ENCODE measurements at places on chromosomes 16 and 17.

DNA sequence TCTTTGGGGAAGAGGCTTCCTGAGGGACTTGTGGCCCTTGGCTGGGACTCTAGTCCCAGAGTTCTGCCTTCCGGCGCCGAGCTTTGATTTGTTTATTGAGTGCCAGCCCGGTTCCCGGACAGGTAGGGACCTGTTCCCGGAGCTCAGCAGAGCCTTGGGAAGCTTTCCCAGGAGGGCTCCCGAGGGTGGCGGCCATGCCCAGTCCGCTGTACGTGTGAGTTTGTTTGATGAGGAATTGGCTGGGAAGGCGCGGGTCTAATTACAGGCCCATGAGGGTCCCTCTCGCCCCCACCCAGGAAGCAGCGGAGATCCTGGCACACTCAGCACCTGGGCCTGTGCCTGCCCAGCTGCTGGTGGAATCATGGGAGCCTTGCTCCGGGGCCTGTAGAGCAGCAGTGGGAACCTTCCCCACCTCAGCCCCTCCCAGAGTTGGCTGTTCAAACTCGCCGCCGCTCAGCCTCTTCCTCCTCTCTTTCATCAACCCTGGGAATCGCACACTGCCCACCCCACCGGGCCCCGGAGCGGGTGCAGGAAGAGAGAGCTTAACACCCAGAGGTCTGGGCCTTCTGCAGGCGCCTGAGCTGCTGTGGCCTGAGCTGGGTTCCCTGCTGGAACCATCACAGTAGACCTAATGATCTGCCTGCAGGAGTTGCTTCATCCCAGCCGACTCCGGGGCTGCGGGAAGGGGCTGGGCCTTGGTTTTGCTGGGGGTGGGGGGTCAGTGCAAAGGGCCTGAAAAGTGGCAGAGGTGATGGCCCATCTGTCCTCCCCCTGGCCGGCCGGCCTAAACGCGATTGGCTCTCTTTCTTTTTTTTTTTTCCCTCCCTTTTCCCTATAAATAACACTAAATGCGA, 313.7 kb downstream of the SEC14L1 start:
- DNase-seq = no peak

DNA sequence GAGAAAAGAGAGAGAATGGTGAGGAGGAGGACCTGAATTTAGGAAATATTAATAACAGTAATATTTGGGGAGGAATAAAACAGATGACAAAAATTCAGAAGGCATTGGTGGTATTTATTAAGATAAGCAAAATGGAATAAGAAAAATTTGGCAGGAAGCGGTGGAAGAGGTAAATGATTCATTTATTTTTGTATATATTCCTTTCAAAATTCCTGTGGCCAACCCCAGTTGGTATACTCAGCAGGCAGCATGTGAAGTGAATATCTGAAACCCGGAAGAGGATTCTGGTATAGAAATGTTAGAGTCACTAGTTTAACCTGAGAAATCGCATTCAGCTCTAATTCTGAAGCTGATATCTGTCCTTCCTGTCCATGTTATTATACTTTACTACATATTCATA, 792.0 kb downstream of the KCNJ2 start:
- DNase-seq = no peak

DNA sequence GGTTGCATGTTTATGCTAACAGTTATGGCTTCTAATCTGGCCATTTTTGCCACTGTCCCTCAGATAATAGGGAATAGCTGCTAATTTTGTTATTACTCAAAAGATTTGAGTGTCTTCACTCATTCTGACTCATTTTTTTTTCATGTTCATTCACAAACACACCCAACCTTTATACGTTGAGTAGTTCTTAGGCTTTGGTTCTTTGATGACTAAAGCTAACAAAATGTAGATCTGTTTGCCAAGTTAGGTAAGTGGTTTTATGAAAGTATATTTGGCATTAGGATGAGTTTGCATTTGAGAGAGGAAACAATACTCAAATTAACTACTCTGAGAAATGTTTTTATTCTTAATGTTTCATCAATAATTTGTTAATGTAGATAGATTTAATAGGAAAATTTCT, 3.6 kb downstream of the MAP2K4 start:
- no peak for DNase-seq

DNA sequence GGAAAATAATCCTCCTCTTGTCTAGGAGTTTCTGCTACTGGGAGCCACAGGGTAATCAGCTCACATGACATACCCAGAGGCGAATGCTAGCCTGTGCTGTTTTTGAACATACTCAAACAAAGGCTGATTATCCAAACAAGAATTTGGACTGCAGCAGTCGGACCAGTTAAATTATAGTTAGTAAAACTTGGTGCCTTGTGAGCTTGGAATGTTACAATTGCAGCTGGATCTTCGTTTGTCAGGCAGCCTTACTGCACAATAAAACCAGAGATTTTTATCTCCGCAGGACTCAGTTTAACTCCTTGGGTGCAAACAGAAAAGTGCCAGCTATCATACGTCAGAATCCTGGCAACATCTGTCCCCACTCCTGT, 163.8 kb upstream of the TBX2 start:
- DNase-seq = no peak

GRCh38 chr17:38925263-38925995, at the start of gene LASP1NB:
Gene LASP1NB (plus strand): TSS chr17:38925614.
- DNase-seq = peak; percentile 53

DNA sequence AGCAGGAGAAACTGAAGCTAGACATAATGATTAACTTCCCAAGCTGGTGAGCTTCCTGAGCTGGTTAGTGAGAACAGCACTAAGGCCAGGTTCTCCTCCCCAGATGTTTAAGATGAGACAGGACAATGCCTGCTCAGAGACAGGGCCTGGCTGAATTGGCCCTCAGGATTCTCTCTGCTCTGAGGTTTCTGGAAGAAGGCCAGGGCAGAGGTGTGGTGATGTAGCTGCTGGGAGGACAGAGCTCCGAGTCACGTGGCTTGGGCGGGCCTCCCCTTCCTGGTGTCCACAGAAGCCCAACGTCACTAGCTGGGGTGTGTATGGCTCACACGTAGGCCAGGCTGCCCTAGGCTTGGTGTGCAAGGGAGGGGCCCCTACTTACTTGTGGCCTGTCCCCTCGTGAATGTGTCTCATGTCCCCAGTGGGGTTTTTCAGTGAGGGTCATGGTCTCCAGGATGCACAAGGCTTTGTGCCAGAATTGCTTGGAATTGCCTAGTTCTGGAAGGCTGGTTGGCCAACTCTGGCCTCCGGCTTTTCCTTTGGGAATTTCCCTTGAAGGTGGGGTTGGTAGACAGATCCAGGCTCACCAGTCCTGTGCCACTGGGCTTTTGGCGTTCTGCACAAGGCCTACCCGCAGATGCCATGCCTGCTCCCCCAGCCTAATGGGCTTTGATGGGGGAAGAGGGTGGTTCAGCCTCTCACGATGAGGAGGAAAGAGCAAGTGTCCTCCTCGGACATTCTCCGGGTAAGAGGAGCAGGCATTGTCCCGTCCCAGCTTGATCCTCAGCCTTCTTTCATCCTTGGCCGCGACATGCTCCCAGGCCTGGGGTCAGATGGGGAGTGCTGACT, 3.4 kb downstream of the NOD2 start:
- peak; percentile 43 for DNase-seq

GRCh38 chr16:47113130-47113529, 30.6 kb downstream of the NETO2 start:
- no peak for DNase-seq

DNA sequence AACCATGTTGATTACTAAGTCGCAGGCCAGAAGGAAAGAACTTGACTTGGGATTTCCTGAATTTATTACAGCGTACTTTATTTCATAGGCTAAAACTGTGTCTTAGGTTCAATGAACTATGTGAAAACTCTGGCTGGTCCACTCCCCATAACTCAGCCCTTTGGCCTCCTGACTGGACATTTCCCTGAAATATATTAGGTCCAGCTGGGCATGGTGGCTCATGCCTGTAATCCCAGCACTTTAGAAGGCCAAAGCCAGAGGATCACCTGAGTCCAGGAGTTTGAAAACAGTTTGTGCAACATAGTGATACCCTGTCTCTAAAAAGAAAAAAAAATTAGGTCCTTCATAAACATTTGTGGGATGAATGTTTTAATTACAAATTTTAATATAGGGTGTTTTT, 97.0 kb downstream of the CYLD start:
- no peak for DNase-seq

DNA sequence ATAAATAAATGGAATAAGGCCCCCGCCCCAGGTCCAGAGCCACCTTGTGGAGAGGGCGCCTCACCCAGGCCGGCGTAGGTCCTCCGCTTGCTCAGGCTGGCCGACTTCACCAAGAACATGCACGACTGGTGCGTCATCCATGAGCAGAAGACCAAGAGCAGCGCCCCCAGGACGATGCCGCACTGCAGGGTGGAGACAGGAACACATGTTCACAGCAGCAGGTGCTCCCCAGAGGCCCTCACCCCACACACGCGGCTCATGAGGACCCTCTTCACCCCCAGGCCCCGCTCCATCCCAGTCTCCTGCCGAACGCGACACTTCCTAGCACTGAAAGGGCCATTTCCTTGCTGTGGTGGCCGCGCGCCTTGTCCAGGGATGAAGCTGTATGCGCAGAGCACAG, 5.5 kb downstream of the SLC38A10 start:
- DNase-seq = no peak

- DNase-seq = no peak
Observed at GRCh38 chr16:86823125-86823524, 244.8 kb downstream of the FOXL1 start.

DNA sequence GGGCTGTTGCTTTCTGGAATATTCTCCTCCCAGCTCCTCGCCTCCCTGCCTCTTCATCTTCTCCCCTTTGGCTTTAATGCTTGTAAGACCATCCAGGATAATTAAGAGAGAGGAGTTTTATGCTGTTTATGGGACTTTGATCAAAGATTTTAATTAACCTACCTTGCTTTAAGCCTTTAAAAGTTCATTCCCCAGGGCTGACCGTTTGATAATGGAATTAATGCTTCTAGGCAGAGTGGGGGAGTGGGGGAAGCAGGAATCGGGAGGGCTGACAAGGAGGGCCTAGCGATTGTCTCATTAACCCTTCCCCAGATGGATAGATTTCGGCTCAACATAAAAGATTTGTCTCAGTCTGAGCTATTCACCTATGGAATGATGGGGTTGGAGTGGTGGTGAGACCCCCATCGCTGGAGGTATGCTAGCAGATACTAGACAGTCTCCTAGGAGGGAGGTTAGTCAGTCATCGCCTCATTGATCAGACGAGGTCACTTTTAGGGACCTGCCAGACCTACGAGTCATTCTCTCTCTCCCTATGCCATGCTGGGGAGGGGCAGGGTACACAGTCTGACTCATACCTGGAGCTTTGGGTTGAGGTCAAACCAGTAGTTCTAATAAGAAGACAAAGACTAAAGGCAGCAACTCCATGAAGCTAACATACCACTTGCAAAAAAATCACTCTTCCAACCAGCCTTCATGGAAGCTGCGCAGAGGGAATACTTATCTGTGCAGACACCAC, 236.6 kb upstream of the NLRP1 start:
- no peak for DNase-seq

- DNase-seq = peak; percentile 23
Observed at GRCh38 chr17:50501054-50501453, 7.2 kb upstream of the MYCBPAP start.

DNA sequence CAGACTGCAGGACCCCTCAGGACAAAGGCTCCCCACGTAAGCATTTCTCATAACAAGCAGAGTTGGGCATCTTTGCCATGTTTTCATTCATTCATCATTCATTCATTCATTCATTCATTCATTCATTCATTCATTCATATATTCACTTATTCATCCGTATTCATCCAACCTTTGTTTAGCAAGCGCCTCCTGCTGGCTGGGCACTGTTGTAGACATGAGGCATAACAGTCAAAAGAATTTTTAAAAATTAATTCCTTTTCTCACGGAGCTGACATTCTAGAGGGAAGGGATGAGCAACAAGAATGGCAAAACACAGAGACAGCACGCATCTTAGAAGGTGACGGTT, 351.7 kb upstream of the TNRC6C start:
- DNase-seq = no peak

- DNase-seq = no peak
Observed at GRCh38 chr16:47713225-47713595, 252.1 kb downstream of the PHKB start.

DNA sequence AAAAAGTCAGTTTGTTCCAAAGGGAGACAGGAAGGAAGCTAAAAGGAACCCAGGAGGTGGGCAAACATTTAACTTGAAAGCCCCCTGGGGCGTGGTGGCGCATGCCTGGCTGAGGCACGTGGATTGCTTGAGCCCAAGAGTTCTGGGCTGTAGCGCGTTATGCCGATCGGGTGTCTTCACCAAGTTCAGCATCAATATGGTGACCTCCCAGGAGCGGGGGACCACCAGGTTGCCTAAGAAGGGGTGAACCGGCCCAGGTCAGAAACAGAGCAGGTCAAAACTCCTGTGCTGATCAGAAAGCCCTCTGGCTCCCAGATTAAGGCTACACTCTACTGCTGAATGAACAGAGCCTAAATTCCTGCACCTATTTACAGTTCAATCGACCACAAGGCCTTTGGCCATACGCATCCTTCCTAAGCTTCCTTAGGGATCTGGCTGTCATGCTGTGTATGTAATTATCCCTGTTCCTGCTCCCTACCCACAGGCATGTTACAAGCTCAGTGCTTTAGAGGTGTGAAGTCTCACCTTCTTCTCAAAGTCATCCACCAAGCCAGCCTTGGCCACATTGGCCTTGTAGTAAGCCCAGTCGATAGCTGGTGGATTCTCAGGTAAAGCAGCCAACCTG, 5.0 kb downstream of the ATP5PD start:
- no peak for DNase-seq

GRCh38 chr17:76492123-76492988, 8.9 kb downstream of the RHBDF2 start:
- no peak for DNase-seq

DNA sequence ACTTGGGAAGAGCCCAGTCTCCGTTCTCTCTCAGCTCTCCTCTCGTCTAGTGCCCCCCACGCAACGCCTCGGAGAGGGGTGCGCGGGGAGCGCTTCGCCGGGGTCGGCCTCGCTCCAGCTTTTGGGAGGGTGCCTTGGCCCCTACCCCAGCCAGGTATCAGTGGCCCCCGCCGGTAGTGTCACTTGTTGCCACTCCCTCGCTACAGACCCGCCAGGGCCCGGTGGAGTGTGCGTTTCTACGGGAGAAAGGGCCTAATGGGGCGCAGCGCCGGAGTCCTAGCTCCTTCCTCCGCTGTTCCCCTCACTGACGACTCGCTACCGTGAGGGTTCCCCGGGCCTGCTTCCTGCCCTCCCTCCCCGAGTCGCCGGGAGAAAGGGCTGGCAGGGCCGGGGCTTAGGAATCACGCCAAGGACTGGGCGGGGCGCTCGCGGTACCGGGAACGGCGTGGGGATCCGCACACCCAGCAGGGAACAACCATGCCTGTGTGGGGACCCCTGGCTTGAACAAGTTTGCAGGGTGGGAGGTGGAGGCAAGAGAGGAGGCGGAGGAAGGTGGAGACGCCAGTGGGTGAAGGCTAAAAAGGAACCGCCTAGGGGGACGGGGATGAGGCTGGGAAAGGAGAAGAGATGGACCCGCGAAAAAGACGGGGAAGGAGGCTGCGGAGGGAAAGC, 997 bp upstream of the CDH11 start:
- DNase-seq = no peak

- no peak for DNase-seq
Observed at GRCh38 chr16:77700846-77701245, 21.5 kb upstream of the NUDT7 start.

- no peak for DNase-seq
Observed at GRCh38 chr17:75773121-75773807, 8.3 kb upstream of the GALK1 start.

- DNase-seq = no peak
Observed at GRCh38 chr17:79044462-79044861, 20.5 kb downstream of the C1QTNF1 start.

Measured in CD4-positive, alpha-beta T cell (primary cell).